ENCODE measurements at places on chromosomes 5 and 9. TPM values are rescaled to one million over a fixed set of nuclear protein-coding genes. Genes with fewer than 3 reads are reported as not detected.

Gene ARAP3
- total RNA-seq: 9.7 TPM

- no peak overlapping the region for H3K4me3 ChIP-seq
- H3K27me3 ChIP-seq: no peaks in the 10 kb centered on the region
- peak; percentile 81 for DNase-seq
- H3K27ac ChIP-seq: no peak overlapping the region
- H3K36me3 ChIP-seq: no peaks in the 10 kb centered on the region
These were observed 4.0 kb upstream of the TMEM250 start for GRCh38 chr9:136122425-136123383.

GRCh38 chr5:83169571-83170337 is 92.4 kb downstream of the XRCC4 start:
- no peaks in the 10 kb centered on the region for H3K4me1 ChIP-seq
- no peak overlapping the region for H3K4me3 ChIP-seq
- no peak for DNase-seq
- H3K27ac ChIP-seq: no peak overlapping the region
- no peaks in the 10 kb centered on the region for H3K36me3 ChIP-seq

Gene PCDHB12
- 6.9 TPM for total RNA-seq

GRCh38 chr5:9160747-9161146 is 385.1 kb downstream of the SEMA5A start:
- H3K4me3 ChIP-seq: no peak overlapping the region
- H3K27me3 ChIP-seq: no peaks in the 10 kb centered on the region
- H3K27ac ChIP-seq: no peak overlapping the region
- no peak for DNase-seq

GRCh38 chr9:33676746-33677505 is 118.4 kb upstream of the PRSS3 start:
- no peaks in the 10 kb centered on the region for H3K36me3 ChIP-seq
- H3K4me3 ChIP-seq: peak overlapping the region; percentile 37
- no peaks in the 10 kb centered on the region for H3K27me3 ChIP-seq
- DNase-seq: no peak
- H3K27ac ChIP-seq: no peak overlapping the region

Gene N4BP3
- 0.58 TPM for total RNA-seq

GRCh38 chr9:110809038-110809595 is 140.5 kb downstream of the MUSK start:
- H3K36me3 ChIP-seq: no peaks in the 10 kb centered on the region
- no peak overlapping the region for H3K4me3 ChIP-seq
- DNase-seq: no peak
- H3K4me1 ChIP-seq: no peaks in the 10 kb centered on the region
- no peak overlapping the region for H3K27ac ChIP-seq

Gene ZNG1F
- 9.9 TPM for total RNA-seq

DNA sequence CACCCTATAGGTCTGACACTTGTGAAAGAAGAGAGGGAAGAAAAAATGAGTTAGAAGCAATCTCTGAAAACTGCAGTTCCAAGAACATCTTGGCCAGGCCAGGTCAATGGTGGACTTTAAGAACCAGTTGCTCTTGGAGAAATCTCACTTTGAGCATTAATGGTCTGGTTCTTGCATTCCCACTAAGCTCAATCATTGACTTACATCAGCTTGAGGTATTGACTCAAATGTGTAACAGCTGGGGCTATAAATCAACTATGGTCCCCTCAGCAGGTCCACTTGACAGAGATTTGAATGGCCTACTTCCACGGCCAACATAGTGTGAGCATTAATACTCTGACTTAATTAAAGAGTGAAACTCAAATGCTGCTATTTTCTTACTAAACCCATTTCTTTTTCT is 357.8 kb upstream of the RGMB start:
- H3K27me3 ChIP-seq: no peaks in the 10 kb centered on the region
- DNase-seq: no peak
- no peak overlapping the region for H3K27ac ChIP-seq

- no peaks in the 10 kb centered on the region for H3K36me3 ChIP-seq
- H3K4me1 ChIP-seq: peaks cover 17% of the 10 kb centered on the region
- H3K27ac ChIP-seq: peak overlapping the region; percentile 54
- no peaks in the 10 kb centered on the region for H3K27me3 ChIP-seq
These were observed 51.6 kb downstream of the AHRR start for GRCh38 chr5:372996-373709.

GRCh38 chr9:137452006-137452760 is 7.0 kb downstream of the NSMF start:
- no peaks in the 10 kb centered on the region for H3K27me3 ChIP-seq
- H3K4me1 ChIP-seq: peaks cover 6% of the 10 kb centered on the region
- no peak overlapping the region for H3K27ac ChIP-seq
- DNase-seq: peak; percentile 36

GRCh38 chr5:115452536-115453235 is 91.9 kb downstream of the FEM1C start:
- no peaks in the 10 kb centered on the region for H3K27me3 ChIP-seq
- H3K36me3 ChIP-seq: no peaks in the 10 kb centered on the region
- no peak overlapping the region for H3K27ac ChIP-seq
- H3K4me1 ChIP-seq: no peaks in the 10 kb centered on the region
- no peak overlapping the region for H3K4me3 ChIP-seq

- no peak overlapping the region for H3K4me3 ChIP-seq
- no peaks in the 10 kb centered on the region for H3K27me3 ChIP-seq
- DNase-seq: no peak
These were observed 22.9 kb upstream of the TTLL11 start for GRCh38 chr9:122116040-122116439.

GRCh38 chr5:73121119-73121463 is 716 bp downstream of the TMEM171 start:
- no peaks in the 10 kb centered on the region for H3K4me1 ChIP-seq
- no peaks in the 10 kb centered on the region for H3K27me3 ChIP-seq
- no peak for DNase-seq
- no peaks in the 10 kb centered on the region for H3K36me3 ChIP-seq

Gene CHSY3
- total RNA-seq: 0.13 TPM

DNA sequence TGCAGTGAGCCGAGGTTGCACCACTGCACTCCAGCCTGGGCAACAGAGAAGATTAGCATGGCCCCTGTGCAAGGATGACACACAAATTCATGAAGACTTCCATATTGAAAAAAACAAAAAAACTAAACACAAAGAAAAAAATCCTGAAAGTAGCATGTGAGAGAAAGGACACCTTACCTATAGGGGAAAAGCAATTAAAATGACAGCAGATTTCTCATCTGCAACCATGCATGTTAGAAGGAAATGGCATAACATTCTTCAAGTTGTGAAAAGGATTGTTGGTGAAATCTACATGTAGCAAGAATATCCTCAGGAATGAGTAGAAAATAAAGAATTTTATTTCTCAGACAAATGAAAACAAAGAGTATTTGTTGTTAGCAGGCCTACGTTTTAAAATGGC is 13.4 kb upstream of the ZNF169 start:
- no peak overlapping the region for H3K4me3 ChIP-seq
- H3K4me1 ChIP-seq: no peaks in the 10 kb centered on the region
- no peak overlapping the region for H3K27ac ChIP-seq
- no peaks in the 10 kb centered on the region for H3K27me3 ChIP-seq

GRCh38 chr5:14171621-14172020 is 28.5 kb downstream of the TRIO start:
- H3K36me3 ChIP-seq: no peaks in the 10 kb centered on the region
- DNase-seq: no peak
- H3K27ac ChIP-seq: no peak overlapping the region
- peaks cover 20% of the 10 kb centered on the region for H3K4me1 ChIP-seq
- no peaks in the 10 kb centered on the region for H3K27me3 ChIP-seq
- no peak overlapping the region for H3K4me3 ChIP-seq

Gene PHYHD1
- 63.9 TPM for total RNA-seq

DNA sequence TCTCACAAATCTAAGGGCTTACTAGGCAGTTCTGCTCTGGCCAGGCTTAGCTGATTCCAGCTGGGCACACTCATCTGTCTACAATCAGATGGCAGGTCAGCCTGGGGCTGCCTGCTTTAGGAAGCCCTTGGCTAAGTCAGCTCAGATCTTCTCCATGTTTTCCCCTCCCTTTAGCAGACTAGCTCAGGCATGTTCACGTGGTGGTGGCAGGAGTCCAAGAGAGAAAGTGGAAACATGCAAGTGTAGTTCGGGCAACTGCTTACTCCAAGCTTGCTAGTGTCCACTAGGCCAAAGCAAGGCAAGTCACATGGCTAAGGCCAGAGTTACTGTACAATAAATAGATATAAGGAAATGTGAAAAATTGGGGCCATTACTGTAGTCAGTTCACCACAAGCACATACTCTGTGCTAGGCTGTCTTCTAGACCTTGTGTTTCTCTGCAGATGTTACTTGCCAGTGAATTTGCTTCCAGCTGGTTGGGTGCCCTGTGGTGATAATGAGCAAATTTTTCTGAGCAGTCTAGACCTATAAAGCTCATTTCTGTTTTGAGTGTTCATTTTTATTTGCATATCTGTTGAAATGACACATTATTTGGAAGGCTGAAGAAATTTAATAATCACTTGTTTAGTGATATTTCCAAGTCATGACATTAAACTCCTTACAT is 38.3 kb downstream of the RECK start:
- H3K4me1 ChIP-seq: peaks cover 5% of the 10 kb centered on the region
- H3K27ac ChIP-seq: peak overlapping the region; percentile 37
- DNase-seq: peak; percentile 86
- H3K4me3 ChIP-seq: no peak overlapping the region

GRCh38 chr5:37121027-37121426 is 128.1 kb downstream of the CPLANE1 start:
- no peaks in the 10 kb centered on the region for H3K4me1 ChIP-seq
- H3K36me3 ChIP-seq: no peaks in the 10 kb centered on the region
- H3K27ac ChIP-seq: no peak overlapping the region
- no peaks in the 10 kb centered on the region for H3K27me3 ChIP-seq
- no peak for DNase-seq

Measured in ovary (tissue), 10 donors.